Fibroblast of lung (primary cell): ENCODE measurements at places on chromosomes 2 and 18.
A peak's percentile ranks its signal among the peaks of the same experiment; 100 is the strongest.

- DNase-seq = no peak
Measured at GRCh38 chr18:10953672-10954071, 195.7 kb downstream of the PIEZO2 start.

GRCh38 chr18:55982992-55983391 is 395.0 kb upstream of the TCF4 start:
- DNase-seq = peak; percentile 52

- DNase-seq = no peak
Measured at GRCh38 chr18:54843314-54843713, 15.0 kb downstream of the RAB27B start.

DNA sequence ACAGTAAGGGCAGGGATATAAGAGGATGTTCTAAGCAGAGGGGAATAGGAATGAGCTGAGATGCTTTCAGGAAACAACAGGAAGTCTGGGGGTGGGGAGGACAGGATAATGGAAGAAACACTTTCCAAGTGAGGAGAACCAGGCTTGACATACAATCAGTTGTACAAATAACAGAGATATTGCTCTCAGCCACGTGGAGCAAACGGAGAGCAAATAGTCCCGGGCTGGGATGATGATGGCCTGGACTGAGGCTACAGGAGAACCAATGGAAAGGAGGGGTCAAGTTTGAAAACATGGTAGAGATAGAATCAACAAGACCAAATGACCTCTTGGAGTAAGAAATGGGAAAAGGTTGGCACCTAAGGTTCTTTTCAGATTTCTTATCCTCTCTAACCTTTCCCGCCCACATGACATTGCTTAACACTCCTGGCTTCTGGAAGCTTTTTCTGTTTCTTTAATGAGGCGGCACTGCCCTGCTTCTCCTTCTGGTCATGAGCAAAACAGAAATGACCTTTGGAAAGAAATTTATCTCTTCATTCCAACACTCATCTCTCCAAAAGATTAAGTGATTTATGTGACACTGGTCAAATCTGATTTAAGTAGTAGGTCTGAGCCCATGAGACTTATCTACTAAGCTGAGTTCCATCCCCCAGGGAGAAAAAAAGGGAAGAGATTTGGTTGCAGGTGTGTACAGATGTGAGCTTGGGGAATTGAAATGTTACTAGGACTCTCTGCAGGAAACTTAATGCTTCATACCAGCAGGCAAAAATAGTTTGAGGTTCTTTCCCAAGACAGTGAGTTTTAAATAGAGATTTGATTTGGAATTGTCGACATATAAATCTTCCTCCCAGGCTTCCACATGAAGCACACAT is 442.9 kb upstream of the HNRNPA3 start:
- DNase-seq = no peak

- DNase-seq = no peak
Measured at GRCh38 chr2:129796801-129797488, 182.5 kb upstream of the RAB6C start.

- DNase-seq = no peak
Measured at GRCh38 chr2:196075196-196075595, 6.6 kb upstream of the DNAH7 start.
